CD4-positive, alpha-beta T cell treated with Interleukin-17A for 1 hour (primary cell): ENCODE measurements at places on chromosomes 7 and 10.

DNA sequence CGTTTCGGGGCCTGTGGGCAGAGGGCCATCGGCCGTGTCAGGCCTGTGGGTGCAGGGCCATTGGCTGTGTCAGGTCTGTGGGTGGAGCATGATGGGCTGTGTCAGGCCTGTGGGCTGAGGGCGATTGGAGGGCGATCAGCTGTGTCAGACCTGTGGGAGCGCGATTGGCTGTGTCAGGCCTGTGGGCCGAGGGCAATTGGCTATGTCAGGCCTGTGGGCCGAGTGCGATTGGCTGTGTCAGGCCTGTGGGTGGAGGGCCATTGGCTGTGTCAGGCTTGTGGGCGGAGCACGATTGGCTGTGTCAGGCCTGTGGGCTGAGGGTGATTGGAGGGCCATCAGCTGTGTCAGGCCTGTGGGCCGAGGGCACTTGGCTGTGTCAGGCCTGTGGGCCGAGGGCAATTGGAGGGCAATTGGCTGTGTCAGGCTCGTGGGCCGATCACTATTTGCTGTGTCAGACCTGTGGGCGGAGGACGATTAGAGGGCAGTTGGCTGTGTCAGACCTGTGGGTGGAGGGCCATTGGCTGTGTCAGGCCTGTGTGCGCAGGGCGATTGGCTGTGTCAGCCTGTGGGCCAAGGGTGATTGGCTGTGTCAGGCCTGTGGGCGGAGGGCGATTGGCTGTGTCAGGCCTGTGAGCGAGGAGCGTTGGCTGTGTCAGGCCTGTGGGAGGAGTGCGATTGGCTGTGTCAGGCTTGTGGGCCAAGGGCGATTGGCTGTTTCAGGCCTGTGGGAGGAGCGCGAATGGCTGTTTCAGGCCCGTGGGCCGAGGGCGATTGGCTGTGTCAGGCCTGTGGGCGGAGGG is 54.1 kb downstream of the DYNC2I1 start:
- no peak for DNase-seq

GRCh38 chr7:6436385-6436685 is 11.4 kb downstream of the DAGLB start:
- peak; percentile 27 for DNase-seq

DNA sequence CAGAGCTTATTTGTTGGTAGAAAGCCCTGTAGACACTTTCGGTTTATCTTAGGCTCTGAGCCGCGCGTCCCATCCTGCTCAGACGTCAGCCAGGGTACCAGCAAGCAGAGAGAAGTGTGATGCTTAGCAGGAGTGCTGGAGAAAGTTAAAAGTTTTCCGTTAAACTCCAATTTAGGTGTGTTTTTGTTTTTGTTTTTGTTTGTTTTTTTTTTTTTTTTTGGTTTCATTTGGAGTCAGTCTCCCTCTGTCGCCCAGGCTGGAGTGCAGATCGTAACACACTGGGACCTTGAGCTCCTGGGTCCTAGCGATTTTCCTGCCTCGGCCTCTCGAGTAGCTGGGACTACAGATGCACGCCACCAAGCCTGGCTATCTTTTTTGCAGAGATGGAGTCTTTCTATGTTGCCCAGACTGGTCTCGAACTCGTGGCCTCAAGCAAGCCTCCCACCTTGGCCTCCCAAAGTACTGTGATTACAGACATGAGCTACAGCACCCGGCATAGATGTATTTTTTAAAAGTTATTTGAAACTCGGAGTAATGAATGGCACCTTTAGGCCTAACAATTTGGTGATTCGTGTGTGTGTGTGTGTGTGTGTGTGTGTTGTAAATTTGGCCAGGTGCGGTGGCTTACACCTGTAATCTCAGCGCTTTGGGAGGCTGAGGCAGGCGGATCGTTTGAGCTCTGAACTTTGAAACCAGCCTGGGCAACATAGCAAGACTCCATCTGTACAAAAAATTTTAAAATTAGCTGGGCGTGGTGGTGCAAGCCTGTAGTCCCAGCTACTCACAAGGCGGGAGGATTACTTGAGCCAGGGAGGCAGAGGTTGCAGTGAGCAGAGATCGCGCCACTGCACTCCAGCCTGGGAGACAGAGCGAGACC is 1.3 kb upstream of the HIP1 start:
- DNase-seq, result peak; percentile 8

- no peak for DNase-seq
Observed at GRCh38 chr7:150432915-150433892, 17.2 kb upstream of the GIMAP8 start.

DNA sequence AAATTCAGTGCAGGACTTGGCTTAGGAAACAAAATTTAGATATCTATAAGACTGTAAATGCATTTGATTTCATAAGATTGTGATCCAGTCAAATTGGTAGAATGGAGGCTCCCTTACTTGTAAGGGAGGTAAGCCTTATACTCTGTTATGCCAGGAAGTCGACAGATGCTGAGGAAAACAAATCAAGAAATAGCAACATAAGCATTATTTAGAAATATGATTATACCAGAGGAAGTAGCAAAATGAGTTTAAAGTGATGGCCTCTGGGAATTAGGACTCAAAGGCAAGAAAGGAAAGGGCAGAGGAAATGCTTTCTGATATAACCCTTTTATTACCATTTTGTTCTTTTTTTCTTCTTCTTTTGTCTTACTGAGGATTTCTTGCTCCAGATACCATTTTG is 40.5 kb upstream of the MTPAP start:
- DNase-seq, result no peak

DNA sequence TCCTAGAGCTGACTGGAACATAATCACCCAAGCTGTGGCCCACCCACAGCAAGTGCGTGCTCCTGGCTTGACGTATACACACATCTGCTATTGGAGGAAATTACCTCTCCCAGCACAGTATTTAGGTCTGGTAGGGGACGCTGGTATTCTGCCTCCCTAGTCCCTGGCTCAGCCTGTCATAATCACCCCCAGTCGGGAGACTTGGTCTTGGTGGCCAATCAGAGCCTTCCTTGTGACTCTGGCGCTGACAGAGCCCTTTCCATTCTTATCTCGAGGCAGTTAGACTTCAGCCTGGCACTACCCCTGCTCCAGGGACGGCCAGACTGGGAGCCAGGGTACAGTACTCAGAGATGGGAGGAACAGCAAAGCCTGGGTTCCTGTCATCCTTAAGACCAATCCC is 14.3 kb upstream of the PRKAG2 start:
- no peak for DNase-seq

DNA sequence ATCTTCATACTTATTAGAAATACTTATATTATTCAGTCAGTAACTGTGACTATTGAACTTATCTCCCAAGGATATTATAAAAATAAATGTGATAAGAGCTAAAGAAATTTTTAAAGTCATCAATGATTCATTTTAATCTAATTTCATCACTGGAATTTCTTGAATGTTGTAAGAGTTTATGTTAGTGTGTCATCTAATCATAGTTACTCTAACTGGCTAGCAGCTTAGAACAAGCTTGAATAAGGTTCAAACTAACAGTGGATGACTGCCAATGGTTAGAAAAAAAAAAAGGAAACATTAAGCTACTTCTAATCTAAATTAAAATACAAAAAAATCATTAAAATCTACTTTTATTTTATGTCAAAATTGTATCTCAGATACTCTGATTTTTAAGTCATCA is 1066.3 kb downstream of the CNTNAP2 start:
- DNase-seq, result no peak
